A375 (cell line): ENCODE measurements at places on chromosomes 2 and 18. TPM values are rescaled to one million over a fixed set of nuclear protein-coding genes. Genes with fewer than 3 reads are reported as not detected.

The APCDD1 gene
- not detected in 2 replicates for total RNA-seq

The AGXT gene
- not detected in 2 replicates for total RNA-seq

The CCBE1 gene
- total RNA-seq = 8.2 and 10.1 TPM in 2 replicates

The VSNL1 gene
- total RNA-seq = 3.7 and 3.8 TPM in 2 replicates

The INPP1 gene
- 4.3 and 6.6 TPM in 2 replicates for total RNA-seq

The GPBAR1 gene
- 0.21 TPM in 1 of 2 replicates, not detected in the other for total RNA-seq
